Activated naive CD8-positive, alpha-beta T cell treated with anti-CD3 and anti-CD28 coated beads for 36 hours (primary cell): ENCODE measurements at places on chromosomes 1 and 21. TPM values are rescaled to one million over a fixed set of nuclear protein-coding genes. Genes with fewer than 3 reads are reported as not detected.

GRCh38 chr1:184027826-184028695, 9.5 kb downstream of the COLGALT2 start:
- no peak for DNase-seq

Gene OR2L8
- total RNA-seq: not detected

Gene OR2T35
- not detected for total RNA-seq

- no peak for DNase-seq
These were observed 309 bp downstream of the NSL1 start for GRCh38 chr1:212791261-212791675.

DNA sequence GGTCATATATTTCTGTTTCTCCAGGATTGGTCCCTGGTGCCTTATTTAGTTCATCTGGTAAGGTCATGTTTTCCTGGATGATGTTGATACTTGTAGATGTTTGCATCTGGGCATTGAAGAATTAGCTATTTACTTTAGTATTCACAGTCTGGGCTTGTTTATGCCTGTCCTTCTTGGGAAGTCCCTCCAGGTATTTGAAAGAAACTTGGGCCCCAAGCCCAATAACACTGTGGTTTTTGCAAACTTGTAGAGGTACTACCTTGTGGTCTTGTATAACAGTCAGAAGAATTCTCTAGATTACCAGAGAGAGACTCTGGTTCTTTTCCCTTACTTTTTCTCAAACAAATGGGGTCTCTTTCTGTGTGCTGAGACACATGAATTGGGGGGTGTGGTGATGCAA, 251.4 kb upstream of the B3GALT2 start:
- DNase-seq: no peak

DNA sequence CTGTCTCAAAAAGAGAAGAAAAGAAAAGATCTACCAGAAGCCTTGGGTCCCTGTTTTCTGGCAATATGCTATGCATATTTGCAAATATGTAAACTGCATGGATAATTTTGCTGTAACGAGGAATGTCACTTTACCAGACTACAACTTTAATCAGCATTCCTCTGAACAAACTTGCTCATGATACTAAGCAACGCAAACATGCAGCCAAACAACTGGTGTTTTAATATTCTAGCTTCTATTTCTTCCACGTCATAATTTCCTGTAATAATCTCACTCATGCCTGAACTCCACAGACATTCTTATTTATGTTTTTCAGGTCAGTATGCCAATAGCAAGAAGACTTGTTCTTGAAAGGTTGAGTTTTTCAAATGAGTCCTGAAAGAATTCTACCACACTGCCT, 114.1 kb downstream of the SIM2 start:
- DNase-seq: no peak

Gene PRSS38
- not detected for total RNA-seq

GRCh38 chr1:81950037-81950436, 149.3 kb downstream of the ADGRL2 start:
- no peak for DNase-seq

Gene PLA2G2F
- total RNA-seq: not detected

DNA sequence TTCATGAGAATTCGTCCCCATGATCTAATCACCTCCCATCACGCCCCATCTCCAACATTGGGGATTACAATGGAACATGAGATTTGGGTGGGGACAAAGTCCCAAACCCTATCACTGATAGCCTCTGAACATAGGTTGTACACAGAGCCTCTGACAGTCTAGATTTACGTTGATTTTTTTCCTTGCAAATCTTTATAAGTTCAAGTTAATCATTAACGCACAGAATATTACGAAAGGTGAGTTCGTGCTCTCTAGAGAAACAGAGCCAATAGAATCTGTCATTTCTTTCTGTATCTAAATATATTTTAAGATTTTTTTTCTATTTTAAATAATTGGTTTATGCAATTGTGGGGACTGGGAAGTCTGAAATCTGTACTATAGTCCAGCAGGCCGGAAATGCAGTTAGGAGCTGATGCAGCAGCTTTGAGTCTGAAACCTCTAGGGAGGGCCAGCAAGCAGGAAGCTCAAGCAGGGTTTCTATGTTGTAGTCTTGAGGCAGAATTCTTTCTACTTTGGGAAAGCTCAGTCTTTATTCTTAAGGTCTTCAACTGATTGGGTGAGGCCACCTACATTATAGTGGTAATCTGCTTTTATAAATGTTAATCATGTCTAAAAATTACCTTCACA, 61.0 kb downstream of the SELENOF start:
- no peak for DNase-seq

DNA sequence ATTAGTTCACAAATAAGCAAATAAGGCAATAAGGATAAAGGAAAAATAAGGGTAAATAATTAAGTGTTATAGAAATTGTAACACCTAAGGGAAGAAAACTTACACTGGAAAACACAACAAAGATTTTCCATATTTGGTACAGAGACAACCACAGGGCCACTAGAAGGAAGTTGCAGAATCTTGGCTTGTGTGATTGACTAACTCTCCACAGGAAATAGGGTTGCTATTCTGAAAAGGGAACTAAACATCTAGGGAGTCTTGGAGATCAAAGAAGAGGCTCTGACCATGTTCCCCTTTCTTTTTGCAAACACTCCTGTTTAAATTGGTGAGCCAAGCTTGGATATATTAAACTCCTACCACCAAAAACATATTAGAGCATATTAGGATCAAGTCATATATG, 59.1 kb downstream of the APCS start:
- no peak for DNase-seq

GRCh38 chr1:31673433-31673832, 28.8 kb upstream of the PEF1 start:
- DNase-seq: no peak

GRCh38 chr1:160945079-160945478, 9.5 kb downstream of the ITLN2 start:
- no peak for DNase-seq

DNA sequence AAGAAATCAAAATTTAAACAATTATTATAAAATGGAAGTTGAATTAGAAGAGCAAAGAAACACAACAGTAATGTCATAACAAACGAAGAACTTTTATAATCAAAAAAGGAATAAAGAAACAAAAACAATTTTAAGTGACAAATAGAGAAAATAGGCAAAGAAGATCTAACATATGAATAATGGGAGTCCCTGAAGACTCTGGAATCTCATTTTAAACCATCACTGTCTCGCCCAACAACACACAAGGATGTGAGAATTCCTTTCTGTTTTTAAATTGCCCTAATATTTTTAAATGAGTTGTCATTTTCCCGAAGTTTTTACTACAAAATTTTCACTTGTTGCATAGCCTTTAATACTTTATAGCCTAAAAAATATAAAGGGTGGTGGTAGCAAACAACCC, 4.3 kb upstream of the NDC1 start:
- no peak for DNase-seq

GRCh38 chr1:86504137-86504479, 35.4 kb downstream of the CLCA1 start:
- no peak for DNase-seq

DNA sequence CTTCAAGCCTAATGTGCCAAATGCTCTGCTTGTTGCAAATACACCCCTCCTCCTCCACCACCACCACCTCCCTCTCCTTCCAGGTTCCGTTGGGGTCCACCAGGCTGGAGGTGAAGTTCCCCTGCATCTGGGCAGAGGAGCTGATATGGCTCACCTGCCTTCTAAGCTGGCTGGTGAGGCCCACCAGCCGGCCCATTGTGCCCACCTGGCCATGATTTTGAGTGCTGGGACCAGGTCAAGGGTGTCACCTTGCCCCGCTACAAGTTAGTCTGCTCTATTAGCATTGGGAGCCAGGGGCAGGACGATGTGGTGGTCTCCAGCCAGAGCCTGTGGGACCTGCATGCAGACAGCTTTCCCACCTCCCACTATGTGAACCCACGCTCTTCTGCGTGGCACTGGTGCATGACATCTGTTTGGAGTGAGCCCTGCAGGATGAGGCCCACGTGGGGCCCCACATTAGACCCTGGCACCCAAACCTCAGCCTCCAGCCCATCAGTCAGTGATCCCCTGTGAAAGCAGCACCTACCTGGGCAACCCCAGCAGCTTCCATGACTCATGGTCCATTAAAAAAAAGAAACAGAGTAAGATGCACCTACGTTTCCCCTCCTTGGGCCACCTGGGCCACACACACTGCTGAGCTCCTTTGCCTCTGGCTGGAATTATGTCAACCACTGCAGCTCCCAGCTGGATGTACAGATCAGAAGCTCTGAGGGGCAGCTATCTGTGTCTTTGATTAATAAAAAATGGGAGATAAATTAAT, 15.6 kb upstream of the CDCP2 start:
- no peak for DNase-seq

GRCh38 chr21:45299026-45299863, 11.6 kb upstream of the POFUT2 start:
- DNase-seq: no peak

Gene FCRL1
- total RNA-seq: 0.74 TPM

DNA sequence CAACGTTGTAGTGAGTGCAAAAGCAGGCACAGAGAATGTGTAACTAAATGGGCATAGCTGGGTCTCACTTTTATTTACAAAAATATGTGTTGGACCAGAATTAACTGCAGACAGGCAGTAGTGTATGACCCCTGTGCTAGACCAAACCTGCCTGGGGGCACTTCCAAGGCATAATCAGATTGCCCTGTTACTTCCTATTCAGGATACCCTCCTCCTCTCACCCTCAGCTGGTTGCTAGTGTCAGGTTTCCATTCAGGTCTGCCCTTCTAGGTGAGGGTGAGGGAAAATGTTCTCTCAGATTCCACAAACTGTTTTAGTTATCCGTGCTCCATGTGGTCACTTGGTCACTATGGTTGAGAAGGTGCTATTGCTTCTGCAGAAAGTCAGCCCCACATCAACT, 387.3 kb downstream of the LMX1A start:
- DNase-seq: no peak

GRCh38 chr21:14877581-14878228, 187.1 kb downstream of the NRIP1 start:
- DNase-seq: no peak

Gene DCDC2B
- not detected for total RNA-seq

GRCh38 chr1:39360731-39361130, 130.7 kb upstream of the BMP8A start:
- no peak for DNase-seq

DNA sequence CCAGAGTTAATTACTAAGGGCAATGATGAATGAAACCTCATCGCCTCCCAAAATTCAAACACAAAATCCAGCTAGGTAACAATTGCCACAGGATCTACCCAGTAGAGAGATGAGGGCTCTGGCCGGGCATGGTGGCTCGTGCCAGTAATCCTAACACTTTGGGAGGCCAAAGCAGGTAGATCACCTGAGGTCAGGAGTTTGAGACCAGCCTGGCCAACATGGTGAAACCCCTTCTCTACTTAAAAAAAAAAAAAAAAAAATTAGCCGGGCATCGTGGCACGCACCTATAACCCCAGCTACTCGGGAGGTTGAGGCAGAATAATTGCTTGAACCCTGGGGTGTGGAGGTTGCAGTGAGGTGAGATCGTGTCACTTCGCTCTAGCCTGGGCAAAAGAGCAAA, 15.8 kb downstream of the CD2 start:
- no peak for DNase-seq

- DNase-seq: no peak
These were observed 52.6 kb upstream of the RC3H1 start for GRCh38 chr1:174074757-174075156.
